ENCODE measurements at places on chromosomes 5 and 9.
A peak's percentile ranks its signal among the peaks of the same experiment; 100 is the strongest.

GRCh38 chr9:132670457-132671391, at the start of gene GTF3C4:
Gene GTF3C4, plus strand, starts transcription at chr9:132670464. Its CDS starts 135 bp downstream, at chr9:132670599.
- no peak for DNase-seq

- no peak for DNase-seq
These were observed 43.6 kb upstream of the NEK6 start for GRCh38 chr9:124214116-124214515.

- no peak for DNase-seq
These were observed 312.3 kb upstream of the NREP start for GRCh38 chr5:112069329-112069728.

DNA sequence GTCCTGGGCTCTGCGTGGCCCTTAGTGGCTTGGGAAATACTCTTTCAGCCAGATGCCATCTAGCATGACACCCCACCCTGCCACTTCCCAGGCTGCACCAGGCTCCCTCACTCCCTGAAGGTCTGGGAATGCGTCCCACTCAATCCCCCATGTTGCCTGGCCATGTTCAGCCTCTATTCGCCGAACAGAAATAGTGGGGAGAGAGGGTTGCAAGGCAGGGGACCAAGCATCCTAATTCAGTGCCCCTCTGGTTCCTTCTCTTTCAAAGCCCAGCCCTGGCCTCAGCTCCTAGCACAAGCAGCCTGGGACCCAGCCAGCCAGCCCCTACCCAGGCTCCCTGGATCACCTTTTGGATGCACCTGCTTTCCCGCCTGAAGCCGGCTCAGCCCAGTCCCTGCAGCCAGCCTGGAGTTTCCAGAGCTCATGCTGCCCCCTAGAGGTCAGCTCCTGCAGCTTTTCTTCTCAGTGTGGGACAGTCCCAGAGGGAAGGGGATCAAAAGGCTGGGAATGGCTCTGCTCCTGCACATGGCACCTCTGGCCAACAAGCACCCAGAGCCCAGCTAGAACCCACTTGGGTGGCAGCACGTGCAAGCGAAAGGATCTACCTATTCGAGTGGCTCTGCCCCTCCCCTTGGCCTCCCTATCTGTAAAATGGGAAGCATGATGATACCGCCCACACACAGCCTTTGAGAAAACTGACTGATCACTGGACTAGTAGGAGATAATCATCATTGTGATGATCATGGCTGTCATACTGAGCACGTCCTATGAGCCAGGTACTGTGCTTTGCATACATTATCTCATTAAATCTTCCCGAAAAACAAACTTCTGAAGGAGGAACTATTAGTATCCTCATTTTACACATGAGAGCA, 48.7 kb upstream of the C5orf58 start:
- DNase-seq, result peak; percentile 51

DNA sequence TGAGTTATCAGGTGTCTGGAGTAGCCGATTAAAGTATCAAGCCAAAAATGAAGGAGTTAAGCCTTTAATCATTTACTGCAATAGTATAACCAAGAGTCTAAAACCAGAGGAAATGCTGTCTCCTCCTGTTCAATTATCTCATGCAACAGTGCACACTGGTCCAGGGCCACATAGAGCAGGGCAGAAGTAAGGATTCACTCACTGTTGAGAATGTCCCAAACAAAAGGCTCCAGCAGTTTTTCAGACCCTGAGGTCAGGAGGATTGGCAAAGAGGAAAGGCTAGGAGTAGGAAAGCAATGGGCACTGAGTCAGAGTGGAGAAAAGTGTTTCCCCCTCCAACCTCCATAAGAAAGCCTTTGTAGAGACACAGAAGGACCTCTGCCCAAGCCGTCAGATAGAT, 168.2 kb downstream of the RNF180 start:
- DNase-seq, result no peak

- DNase-seq, result no peak
These were observed 15.5 kb downstream of the IGIP start for GRCh38 chr5:140141241-140141640.

- DNase-seq, result no peak
These were observed at the start of gene C6 for GRCh38 chr5:41213340-41213739. Gene C6, minus strand, starts transcription at chr5:41213532. Its CDS starts 10,302 bp downstream, at chr5:41203230.

DNA sequence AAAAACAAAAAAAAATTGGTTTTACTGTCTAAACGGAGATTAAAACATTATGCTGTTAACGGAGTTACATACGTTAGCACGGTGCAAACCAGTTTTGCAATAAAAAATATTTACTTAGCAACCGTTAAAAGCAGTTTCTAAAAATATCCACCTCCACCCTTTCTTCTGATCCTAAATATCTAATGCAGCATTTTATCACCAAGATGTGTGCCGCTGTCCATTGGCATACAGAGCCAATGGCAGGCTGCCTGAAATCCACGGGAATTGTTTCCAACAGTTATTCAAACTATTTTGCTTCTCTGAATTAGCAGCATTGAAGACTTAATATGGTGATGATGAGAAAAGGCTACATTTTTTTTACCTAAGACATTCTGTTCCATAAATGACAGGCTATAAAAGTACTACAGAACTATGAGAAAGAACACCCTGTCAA, 61.6 kb downstream of the CSNK1A1 start:
- DNase-seq, result no peak

- DNase-seq, result no peak
These were observed 84.8 kb downstream of the PJA2 start for GRCh38 chr5:109324931-109325330.
